ENCODE measurements at places on chromosomes 2 and 18.
A peak's percentile ranks its signal among the peaks of the same experiment; 100 is the strongest.

DNA sequence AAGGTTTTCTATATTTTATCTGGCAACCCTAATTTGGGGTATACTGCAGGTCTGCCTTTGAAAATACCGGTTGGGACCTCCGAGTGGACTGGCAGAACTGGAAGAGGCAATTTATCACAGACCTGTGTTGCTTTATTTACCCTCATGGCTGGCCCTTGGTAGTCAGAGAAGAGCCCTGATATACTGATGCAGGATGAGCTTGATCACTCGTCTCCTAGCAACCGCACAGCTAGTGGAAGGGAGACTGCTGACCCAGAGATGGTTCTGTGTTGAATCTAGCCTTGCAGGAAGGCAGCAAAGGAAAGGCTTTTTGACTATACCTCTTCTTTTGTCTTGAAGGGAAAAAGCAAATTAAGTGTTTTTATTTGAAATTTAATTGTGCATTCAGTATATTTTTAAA, 154.7 kb downstream of the EML6 start:
- no peak for DNase-seq

DNA sequence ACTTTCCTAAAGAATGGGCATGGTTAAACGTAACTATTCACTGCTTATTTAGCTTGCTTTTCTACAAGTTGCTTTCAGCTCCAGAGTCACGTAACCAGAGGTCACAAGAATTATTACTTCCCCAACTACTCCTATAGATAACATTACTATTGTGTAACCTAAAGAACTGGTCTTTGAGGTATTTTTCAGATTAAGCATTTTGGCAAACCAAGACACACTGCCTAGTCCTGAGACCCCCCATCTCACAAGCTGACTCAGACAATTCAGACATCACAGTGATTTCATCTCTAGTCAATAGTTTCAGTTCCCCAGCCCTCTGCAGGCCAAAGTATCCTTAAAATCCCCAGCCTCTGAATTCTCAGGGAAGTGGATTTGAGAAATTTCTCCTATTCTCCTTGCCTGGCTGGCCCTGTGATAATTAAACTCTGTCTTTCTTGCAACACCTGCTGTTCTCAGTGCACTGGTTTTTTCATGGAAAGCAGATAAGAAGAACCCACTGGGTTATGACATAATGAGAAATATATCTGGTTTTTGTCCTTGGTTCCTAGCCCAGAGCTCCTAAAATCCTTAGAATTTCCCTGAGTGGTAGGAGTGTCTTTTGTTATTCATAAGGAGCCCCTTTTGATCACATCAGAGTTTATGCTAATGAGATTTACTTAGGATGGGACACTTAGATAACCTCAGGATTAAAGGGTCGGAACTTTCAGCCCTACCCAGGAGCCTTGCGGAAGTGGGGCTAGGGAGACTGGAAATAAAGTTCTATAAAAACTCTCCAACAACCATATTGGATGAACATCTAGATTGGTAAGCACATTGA, 1310.8 kb upstream of the CHAC2 start:
- no peak for DNase-seq

DNA sequence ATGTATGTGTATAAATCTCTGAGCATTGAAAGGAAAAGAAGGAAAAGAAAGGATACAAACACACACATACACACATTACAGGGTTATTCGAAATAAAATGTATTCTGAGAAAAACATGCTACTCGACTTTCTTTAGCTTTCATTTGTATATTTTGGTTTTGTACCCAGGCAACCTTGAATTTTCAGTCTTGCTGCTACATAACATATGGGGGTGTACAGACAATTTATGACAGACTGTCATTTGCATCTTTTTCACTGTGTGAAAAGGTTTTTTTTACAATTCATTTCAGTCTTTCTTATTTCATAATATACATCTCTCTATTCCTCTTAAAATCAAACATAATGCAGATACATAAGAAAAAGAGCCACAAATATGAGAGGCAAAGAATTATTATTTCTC, 1238.4 kb upstream of the NXPH2 start:
- no peak for DNase-seq

- DNase-seq, result no peak
Observed at GRCh38 chr2:221203125-221203524, 369.0 kb downstream of the EPHA4 start.

GRCh38 chr2:100703739-100704138, 116.2 kb upstream of the NPAS2 start:
- no peak for DNase-seq

- no peak for DNase-seq
Observed at GRCh38 chr2:41483226-41483625, 564.6 kb upstream of the PKDCC start.

- no peak for DNase-seq
Observed at GRCh38 chr2:128593879-128594650, 275.4 kb upstream of the HS6ST1 start.

DNA sequence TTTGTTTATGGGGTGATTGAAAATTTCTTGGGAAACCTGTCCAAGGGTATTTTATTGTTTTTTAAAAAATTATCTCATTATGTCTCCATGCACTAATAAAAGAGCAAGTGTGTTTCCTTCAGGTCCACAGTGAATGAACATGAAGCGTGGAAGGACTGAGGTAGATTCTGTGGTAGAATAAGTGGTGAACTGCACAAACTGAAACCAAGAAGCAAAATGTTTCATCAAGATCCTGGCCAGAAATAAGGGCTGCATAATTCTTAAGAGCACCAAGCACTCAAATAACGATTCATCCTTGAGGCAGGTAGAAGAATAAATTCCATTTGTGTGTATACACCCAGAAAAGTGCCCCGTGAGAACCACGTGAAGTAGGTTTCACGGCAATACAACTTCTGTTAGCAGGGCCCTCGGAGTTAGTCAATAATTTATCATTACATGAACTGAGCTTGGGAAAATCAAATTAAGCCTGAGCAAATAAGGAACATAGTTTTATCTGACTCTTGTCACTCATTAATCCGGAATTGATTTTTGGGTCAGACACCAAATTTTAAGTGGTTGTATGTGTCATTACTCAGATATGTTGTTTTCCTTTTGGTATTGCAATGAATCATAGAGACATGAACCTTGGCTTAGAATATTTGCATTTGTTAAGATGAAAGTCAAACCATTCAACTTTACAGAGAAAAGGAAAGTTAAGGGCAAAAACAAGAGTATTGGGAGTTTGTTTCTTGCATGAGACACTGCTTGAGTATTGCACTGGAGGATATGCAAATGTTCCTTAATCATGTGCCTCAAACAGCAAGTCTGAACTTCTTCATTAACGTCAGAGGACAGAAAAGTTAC, 472.6 kb upstream of the NETO1 start:
- DNase-seq, result no peak

DNA sequence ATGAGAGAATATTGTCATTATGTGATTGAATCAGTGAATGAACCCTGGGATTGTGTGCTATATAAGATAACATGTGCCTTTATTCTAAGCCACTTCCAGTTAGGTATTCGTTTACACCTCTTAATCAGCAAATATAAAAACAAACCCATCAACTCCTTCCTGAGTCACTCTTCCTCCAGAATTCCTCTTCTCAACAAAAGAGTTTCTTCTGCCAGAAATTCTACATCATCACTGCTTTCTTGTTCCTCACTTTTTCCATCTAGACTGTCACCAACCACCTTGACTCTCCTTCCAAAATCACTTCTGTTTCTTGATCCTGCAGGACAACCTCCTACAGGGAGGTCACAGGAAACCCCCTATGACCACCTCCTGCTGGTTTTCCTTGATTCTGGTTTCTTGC, 261.4 kb downstream of the CYP26B1 start:
- DNase-seq, result no peak

GRCh38 chr2:60872510-60872928, 8.9 kb upstream of the REL start:
- no peak for DNase-seq

DNA sequence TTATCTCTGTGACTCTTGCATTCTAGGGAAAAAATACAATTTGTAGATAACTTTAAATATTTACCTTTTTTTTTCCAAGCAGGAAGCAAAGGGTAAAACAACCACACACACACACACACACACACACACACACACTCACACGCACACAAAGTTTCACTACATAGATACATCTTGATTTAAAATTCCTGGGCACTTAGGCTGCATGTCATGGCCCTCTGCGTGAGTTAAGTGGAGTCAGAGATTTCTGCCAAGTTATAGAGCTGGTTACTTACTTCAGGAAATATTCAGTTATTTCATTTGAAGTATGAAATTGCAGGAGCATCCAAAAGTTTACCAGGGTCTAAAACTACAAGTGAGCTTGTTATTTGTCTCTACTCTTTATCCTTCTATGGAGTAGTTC, 612.0 kb downstream of the IRS1 start:
- DNase-seq, result peak; percentile 76

DNA sequence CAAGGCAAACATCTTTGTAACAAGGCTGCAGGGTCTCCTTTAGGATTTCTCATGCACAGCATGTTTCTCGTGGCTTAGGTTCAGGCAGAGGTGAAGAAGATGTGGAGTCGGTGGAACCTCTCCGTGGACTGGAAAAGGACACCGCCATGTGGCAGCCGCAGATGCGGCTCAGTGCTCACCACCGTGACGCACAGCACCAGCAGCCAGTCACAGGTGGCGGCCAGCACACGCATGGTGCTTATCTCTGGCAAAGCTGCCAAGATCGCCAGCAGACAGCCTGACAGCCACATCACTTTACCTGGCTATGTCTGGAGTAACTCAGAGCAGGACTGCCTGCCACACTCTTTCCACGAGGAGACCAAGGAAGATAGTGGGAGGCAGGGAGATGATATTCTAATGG, 86.6 kb downstream of the PTH2R start:
- no peak for DNase-seq

GRCh38 chr18:70578480-70578879, 289.6 kb downstream of the SOCS6 start:
- DNase-seq, result no peak

DNA sequence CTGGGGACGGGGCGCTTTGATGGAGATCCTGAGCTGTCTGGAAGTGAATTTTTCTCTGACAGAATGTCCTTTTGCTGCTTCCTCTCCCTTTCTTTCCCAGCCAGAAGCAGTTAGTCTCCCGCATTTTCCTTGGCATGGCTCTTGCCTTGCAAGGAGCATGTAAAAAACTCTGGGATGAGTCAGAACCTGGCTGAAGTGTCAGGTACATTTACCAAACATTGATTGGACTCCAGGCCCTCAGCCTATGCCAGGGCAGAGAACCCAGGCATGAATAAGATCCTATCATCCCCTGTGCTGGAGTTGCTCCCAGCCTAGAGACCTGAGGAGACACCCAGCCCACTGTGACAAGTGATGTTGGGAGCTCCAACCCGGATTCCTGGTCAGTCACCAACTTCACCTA, 21.6 kb downstream of the STON1 start:
- DNase-seq, result peak; percentile 82

GRCh38 chr2:74835831-74836674, 2.1 kb downstream of the HK2 start:
- no peak for DNase-seq

DNA sequence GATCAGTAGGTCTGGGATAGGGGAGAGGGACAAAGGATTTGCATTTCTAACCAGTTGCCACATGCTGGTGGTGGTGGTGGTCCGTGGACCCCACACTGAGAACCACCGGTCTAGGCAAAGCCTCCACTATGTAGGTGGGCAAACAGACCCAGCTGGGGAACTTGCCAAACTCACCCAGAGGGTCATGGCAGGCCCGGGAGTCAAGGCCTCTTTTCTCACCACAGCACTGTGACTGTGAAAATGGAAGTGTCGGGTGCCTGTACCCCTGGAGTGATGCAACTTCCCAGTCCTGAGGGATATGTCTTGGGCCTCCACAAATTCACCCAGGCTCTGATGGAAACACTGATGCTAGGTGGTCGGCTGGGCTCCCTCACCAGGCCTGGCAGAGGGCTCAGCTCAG, 101.2 kb upstream of the SMAD2 start:
- DNase-seq, result no peak

DNA sequence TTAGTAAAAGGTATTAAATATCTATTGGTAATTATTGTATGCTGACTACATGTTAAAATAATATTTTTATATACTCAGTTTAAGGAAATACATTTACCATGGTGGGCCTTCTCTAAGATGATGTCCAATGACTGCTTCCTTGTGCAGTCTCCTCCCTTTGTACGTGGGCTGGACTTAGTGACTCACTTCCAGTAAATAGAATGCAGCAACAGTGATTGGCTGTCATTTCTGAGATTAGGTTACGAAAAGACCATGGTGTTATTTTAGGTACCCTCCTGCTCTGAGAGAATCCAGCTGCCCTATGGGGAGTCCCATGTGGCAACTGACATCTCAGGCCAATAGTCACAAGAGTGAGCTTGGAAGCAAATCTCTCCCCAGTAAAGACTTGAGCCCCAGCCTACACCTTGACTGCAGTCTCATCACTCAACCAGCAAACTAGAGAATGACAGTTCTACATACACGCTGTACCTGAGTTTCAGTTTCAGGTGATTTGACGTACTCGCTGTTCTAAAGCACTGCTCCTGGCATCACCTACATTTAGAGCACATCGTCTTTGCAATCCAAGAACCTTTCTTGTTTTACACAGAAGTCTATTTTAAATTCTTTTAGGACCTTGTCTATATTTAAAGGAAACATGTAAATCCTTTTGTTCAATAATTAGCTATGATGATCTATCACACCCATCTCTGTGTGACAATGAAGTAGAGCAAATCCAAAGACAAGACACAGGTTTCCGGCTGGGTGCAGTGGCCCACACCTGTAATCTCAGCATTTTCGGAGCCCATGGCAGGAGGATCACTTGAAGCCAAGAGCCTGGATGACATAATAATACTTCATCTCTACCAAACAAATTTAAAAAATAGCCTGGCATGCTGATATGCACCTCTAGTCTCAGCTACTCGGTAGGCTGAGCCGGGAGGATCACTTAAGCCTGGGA, 87.2 kb downstream of the COBLL1 start:
- DNase-seq, result no peak

GRCh38 chr2:69272803-69273471, 114.1 kb downstream of the GFPT1 start:
- no peak for DNase-seq

DNA sequence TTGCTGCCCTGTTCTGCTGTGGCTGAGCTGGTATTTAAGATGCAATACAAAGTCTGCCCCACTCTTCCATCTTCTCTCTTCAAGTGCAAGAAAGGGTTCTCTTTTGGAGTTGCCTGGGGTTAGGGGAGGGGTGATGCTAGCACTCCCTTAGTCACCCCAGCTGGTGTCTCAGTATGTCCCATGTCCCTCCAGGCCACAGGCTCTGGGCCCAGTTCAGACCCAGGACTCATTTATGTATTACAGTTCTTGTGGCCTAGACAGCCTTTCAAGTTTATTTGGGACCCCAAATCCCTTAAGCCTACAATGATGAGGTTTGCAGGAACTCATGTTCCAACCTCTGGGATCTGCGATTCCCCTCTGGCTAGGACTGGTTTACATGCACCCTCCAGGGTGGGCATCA, 47.2 kb upstream of the CCDC141 start:
- DNase-seq, result no peak

All from MG63 (cell line).